ENCODE measurements at places on chromosomes 5 and 9. TPM values are rescaled to one million over a fixed set of nuclear protein-coding genes. Genes with fewer than 3 reads are reported as not detected.

The LRRC26 gene
- 0.30 TPM for total RNA-seq

The EIF4E1B gene
- 0.44 TPM for total RNA-seq

The LHX6 gene
- total RNA-seq, result 0.99 TPM

The HIGD2A gene
- 152 TPM for total RNA-seq

The TYRP1 gene
- total RNA-seq, result 5.0 TPM

The ZBED3 gene
- total RNA-seq, result 2.7 TPM
